T-helper 9 cell (primary cell): ENCODE measurements at places on chromosomes 12 and 14.

DNA sequence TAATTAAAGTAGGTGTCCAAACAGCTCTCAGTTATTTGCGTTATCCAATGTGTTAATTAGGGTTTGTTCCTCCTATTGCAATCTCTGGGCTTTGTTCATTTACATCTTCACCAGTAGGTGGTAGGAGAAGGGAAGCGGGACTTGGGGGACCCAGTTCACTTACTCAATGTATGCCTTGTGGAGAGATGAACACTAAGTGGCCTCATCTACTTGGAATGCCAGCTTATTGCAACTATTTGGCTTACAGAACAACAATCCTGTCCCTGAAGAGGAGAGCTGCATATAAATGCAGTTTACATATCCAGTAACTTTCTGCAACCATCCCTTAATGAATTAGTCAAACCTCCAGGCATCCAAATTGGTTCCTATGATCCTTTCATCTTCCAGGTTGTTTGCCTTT lies 417.1 kb upstream of the CCDC196 start:
- no peak for DNase-seq

- no peak for DNase-seq
These were observed 28.9 kb downstream of the SLC15A4 start for GRCh38 chr12:128794661-128795529.

GRCh38 chr12:57433370-57433769 lies 1.2 kb upstream of the INHBC start:
- no peak for DNase-seq

GRCh38 chr14:104900639-104901512 lies 23.8 kb upstream of the PLD4 start:
- no peak for DNase-seq

- DNase-seq: no peak
These were observed 138.5 kb downstream of the FUT8 start for GRCh38 chr14:65550779-65551643.

DNA sequence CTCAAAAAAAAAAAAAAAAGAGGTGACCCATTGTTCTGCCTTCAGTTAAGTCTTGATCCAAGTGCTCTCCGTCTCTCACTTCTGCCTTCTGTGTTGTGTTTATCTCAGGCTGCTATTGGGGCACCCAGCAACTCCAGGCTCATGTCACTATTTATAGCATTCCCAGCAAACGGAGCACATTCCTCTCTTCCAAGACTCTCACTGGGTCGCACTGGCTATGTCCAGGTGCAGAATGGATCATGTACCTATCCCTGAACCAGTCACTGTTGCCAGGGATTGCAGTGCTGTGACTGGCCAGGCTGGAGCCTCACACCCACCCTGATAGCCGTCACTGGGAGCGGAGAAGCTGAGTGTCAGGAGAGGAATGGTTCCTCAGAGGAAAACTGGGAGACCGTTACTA lies 31.2 kb downstream of the RHOF start:
- DNase-seq: no peak
